Globus pallidus (tissue), 1 donor: ENCODE measurements at places on chromosomes 16 and 17.

DNA sequence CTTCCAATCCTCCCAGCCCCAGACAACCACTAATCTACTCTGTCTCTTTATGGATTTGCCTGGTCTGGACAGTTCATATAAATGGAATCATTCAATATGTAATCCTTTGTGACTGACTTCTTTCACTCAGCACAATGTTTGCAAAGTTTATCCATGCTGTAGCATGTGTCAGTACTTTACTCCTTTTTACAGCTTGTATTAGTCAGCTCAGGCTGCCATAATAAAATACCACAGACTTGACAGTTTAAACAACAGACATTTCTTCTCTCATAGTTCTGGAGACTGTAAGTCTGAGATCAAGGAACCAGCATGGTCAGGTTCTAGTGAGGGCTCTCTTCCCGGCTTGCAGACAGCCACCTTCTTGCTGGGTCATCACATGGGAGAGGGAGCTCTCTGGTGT, 41.3 kb downstream of the GPRC5B start:
- no peak for DNase-seq

GRCh38 chr16:89658221-89658879, 714 bp downstream of the SPATA33 start:
- no peak for DNase-seq

DNA sequence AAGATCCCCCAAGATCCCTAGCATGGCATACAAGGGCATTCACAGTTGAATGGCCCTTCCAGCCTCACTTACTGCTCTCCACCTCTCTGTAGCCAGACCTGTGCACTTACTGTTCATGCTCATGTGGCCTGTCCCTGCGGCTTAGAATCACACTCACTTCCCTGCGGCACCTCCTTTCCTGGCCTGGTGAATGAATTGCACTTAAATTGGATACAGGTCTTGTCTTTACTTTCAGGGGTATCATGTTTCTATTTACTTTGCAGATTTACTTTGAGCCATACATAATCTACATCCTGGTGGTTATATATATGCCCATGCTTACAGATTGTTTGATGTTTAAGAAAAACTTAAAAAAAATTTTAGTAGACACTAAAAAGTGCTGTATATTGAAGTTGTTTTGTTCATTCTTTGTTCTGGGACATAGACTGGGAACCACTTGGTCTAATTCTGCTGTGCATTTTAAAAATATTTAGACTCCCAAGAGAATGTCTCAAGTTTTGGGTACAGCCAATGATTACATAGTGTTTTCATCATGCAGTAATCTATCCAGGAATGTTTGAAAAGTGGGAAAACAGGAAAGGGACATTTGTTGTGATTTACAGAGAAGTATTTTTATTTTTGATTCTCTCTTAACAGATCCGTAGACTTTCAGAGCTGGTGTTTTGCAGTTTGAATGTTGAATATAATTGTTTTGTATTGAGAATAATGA, 63.9 kb downstream of the NUP88 start:
- DNase-seq, result no peak

- DNase-seq, result no peak
Measured at GRCh38 chr16:86854058-86854621, 275.8 kb downstream of the FOXL1 start.

DNA sequence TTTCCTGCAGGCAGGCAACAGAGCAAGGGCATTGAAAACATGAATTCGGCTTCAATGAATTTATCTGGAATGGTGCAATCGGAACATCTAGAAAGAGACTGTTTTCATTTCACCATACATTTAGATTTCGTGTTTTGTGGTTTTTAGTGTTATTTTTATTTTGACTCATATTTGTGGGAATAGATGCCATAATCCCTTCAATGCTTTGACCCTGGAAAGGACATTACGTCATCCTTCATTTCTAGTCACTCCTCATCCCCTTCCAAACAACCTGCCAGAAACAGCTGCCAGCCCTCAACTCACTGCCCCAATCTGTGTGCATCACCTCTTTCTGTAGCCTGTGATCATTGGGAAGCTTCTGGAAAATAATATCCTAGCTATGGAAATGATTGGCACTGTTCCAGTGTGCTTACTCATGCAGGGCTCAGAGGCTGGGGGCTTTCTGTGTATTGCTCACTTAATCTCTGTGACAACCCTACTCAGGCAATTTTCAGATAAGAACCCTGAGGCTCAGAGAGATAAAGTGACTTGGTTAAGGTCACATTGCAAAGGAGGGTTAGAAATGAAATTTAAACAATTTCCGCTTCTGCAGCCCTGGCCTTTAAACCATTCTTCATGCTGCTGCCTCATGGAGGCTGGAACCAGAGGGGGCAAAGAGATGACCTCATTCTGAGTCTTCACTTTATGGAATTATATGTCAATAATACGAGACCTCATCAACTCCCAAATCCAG, 9.5 kb upstream of the KSR1 start:
- DNase-seq, result no peak

DNA sequence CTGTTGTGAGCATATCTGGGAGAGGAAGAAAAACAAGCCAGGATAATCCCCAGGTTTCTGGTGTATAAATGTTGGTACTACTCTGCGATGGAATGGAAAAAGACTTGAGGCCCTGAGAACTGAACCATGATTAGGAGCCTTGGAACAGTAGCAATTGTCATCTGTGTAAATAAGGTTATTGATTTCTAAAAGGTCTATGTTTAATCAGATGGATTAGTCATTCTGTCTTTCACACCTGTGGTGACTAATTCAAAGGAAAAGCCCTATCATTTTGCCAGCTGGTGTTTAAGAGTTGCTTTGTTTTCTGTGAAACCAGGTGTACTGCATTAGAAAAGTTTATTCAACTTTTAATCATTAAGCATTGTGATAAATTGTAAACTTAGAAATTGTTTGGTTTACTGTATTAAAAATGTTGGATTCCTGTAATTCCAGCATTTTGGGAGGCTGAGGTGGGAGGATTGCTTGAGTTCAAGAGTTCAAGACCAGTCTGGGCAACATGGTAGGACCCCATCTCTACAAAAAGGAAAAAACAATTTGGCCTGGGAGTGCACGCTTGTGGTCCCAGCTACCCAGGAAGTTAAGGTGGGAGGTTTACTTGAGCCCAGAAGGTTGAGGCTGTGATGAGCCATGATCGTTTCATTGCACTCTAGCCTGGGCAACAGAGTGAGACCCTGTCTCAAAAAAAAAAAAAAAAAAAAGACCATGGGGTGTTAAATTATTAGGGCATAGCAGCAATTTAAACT, 29.0 kb upstream of the KPNB1 start:
- DNase-seq, result no peak

DNA sequence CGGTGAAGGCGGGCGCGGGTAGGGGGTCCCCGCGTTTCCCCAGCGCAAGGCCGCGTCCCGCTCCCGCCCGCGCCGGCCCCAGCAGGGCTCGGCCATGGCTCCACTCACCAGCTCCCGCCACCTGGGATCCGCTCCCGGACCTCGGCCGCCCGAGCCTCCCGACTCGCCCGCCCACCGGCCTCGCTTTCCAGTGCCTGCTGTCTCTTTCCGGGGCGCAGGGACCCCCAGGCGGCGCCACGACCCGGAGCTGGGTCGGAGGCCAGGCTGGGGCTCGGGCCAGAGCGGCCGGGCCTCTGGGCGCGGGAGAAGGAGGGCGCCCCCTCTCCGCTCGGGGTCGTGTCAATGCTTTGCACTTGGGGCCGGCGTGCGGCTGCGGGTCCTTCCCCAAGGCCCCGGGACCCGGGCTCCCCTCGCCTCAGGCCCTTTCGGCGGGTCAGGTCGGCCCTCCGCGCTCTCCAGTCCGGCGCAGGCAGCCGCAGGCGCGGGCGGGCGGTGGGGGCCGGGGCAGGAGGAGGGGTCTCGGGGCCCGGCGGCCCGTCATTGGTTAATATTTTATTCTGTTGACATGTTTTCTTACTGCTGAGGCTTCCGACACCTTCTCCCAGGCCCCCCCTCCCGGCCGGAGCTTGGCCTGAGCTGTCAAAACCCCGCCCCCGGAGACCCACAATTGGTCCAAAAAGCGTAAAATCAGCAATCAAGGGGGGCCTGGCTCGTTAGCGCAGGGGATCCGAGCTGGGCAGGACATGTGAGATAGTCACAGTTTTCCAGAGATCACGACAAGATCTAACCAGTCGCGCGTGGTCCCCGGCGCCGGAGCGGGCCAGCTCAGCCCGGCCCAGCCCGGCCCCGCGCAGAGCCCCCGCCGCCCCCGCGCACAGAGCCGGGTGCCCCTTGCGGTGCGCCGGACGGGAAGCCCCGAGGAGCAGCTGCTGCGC, at the start of gene TBX2:
TBX2 (plus strand) TSS at position 713 of the 935 bp plus-strand sequence. CDS start 334 bp downstream, outside the sequence.
- DNase-seq, result no peak

GRCh38 chr17:29787995-29788394, 142.0 kb downstream of the SSH2 start:
- DNase-seq, result no peak

GRCh38 chr16:1159325-1159972, 6.5 kb downstream of the CACNA1H start:
- no peak for DNase-seq

GRCh38 chr17:39591958-39592954, 15.5 kb downstream of the NEUROD2 start:
- no peak for DNase-seq

- DNase-seq, result no peak
Measured at GRCh38 chr16:70630960-70631745, 15.2 kb upstream of the IL34 start.

GRCh38 chr16:72271699-72272240, 99.8 kb upstream of the PMFBP1 start:
- DNase-seq, result no peak

DNA sequence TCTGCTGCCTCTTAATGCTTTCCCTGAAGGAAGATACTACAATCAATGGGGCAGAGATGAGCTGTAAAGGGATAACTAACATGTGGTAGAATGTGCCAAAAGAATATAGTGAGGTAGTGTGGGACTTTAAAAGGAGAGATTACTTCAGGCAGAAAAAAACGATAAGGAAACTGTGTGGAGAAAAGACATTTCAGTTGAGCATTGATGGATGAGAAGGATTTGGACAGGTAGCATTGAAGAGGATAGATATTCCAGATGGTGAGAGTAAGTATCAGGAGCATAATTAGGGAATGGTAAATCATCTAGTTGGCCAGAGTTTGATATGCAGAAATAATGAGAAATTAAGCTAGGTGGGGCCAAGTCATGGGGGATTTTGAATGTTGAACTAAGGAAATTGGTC, 97.3 kb downstream of the NLK start:
- no peak for DNase-seq

DNA sequence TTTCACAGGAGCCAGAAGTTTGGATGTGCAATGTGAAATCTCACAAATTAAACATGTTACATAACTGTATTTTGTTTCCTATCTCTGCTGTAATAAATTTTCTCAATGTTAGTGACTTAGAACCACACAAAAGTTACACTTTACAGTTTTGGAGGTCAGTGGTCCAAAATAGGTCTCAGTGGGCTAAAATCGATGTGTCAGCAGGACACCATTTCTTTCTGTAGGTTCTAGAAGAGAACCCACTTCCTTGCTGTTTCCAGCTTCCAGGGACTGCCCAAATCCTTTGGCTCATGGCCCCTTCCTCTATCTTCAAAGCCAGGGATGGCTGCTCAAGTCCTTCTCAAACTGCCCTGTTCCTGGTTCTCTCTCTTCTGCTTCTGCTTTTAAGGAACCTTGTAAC, 252.7 kb downstream of the WWOX start:
- no peak for DNase-seq

- no peak for DNase-seq
Measured at GRCh38 chr16:28534542-28535373, 4.0 kb downstream of the NUPR1 start.
